ENCODE measurements at places on chromosomes 5 and 9.

DNA sequence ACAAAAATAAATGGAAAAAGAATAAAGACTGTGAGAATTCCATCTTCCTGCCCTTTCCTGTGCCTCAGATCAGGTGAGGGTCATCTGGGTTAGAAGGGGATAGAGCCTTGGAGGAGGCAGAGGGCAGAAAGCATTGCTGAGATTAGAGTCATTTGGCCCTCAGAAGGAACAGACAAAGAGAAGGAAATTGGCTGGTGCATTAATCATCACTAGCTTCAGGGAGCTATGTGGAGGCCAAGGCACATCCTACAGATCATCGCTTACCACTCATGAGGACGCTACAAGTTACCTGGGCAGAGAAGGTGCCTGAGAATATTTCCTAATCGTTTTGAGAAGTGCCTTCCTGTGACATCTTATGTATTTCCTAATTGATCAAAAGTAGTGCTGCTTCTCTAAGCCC, 74.5 kb downstream of the C7 start:
- DNase-seq = peak; percentile 40

DNA sequence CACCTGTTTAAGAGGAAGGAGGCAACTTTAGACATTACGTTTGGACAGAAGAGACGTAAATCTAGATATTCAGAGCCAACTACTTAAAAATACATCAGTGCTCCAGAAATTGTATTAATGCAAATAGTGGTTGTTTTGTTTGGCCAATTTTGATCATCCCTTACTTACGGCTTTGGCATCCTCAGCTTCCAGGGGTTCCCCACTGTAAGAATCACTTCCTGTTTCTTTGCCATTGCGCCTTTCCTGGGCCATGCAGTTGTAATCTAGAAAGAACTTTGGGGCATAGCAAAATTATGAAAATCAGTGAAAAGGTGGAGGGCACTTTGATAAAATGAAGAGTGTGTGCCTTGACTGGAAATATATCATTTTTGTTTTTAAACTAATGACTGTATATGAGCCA, 537.2 kb upstream of the TLE4 start:
- DNase-seq = no peak

DNA sequence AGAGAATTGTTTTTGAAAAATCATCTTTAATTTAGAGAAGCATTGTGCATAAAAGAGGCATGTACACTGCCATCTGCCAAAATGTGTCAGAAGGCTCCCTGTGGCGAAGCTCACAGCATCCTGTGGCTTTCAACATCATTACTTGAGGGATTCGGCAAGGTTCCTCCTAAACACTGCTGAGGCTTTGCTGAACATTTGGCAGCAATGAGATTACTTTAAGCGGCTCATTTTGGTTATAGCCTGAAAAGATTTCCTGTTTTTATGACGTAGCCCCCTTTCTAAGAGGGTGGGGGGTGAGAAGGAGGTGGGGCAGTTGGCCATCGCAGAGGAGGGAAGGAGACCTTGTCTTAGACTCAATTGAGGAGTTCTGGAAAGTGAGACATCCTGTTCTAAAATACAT, 469.4 kb downstream of the RASEF start:
- DNase-seq = no peak

GRCh38 chr5:76325326-76325725, 77.8 kb upstream of the IQGAP2 start:
- DNase-seq = no peak

DNA sequence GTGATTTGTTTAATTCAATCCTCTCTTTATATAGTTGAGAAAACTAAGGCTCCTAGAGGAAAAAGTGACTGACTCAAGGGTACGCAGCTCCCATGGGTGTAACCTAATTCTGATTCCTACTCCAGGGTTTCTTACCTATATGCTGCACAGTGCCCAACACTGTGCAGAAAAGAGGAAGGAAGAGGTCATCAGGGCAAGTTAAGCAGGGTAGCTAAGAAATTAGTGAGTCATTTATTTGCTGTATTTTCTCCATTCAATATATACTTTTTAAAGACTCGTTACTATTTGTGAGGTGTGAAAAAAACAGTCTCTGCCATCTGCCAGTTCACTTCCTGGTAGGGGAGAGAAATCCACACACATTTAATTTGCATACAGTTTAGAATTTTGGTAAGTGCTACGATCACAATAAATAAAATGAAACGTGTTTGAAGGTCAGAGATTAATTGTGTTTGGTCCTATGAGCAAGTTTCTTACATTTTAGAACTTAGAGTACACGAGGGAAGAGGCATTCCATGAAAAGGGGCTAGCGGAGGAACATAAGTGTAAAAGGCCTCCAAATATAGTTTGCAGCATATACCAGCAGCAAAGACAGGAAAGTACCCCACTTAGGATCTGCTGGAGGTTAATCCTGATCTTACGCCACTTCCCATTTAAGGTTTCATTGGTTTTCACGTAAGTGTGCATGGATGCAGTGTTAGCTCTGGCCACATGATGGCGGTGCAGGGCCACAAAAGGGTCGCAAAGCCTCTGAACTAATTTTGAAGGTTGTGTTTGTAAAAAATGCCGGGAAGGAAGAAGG, 59.9 kb upstream of the TLR4 start:
- peak; percentile 59 for DNase-seq
